C1 segment of cervical spinal cord (tissue), 14 donors: ENCODE measurements at places on chromosomes 4 and X.

DNA sequence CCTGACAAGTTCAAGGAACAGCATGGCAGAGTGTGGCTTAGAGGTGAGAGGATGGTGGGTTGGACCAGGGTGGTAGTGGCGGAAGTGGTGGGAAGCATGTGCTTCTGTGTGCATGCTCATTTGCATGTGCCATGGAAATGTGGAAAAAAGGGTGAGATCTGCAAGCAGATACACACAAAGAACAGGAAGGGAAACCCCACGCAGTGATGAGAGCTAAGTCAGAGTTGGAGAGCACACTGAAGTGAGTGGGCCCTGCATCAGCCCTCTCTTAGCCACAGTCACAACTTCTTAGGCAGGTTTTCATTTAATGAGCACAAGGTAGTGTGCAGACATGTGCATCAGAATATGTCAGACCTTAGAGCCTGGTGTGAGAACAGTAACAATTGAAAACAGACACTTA, 483.8 kb downstream of the AFF2 start:
- DNase-seq = no peak

- no peak for DNase-seq
These were observed 1.9 kb upstream of the DCK start for GRCh38 chr4:70991596-70991995.

DNA sequence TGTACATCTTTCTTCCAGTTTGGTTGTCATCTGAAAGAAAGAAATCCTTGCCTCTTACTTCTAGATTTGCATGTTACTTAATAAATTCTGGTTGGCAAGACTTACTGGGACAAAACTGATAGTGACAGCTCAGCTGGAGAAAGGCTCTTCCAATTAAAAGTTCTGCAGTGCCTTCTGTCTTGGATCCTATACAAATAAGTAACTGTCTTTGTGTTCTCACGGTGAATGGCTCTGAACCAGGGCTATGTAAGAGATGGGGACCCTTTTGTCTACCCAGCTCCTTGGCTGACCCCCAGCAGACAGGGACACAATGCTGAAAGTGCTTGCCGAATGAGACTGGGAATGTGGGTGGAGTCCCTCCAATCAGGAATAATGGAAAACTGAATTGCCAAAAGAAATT, 89.5 kb downstream of the AASDH start:
- no peak for DNase-seq

DNA sequence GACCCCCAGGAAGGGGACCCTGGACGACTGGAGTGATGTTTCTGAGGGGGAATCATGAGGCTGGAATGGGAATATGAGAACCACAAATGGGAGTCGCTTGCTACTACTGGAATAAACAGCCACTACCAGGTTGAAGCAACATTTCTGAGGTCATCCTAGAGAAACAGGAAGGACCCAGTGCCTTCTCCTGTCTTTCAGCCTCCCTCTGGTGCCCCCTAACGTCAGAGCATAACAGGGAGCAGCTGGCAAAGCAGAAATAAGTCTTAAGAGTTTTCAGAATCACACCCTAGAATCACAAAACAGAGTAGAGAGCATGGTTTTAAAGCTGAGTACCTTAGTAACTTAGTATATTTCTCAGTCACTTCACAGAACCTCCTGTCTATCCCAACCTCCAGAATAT, 347.8 kb upstream of the PITX2 start:
- DNase-seq = no peak

DNA sequence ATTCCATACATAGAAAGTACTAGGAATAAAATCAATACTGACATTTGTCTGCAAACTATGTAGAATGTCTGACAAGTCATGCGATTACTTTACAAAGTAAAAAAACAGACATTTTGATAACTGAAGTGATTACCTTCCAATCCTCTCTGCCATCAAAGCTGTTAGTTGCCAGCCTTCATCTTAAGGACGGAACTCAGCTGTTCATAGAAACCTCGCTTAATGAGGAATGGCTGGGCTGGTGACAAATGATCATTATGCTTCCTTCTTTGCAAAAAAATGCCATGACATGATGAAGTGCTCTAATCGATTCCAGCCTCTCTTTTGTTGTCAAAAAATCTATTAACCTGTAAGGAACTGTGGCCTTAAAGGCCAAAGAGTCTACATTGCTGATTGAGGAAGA, 1214.9 kb upstream of the IGFBP7 start:
- no peak for DNase-seq

DNA sequence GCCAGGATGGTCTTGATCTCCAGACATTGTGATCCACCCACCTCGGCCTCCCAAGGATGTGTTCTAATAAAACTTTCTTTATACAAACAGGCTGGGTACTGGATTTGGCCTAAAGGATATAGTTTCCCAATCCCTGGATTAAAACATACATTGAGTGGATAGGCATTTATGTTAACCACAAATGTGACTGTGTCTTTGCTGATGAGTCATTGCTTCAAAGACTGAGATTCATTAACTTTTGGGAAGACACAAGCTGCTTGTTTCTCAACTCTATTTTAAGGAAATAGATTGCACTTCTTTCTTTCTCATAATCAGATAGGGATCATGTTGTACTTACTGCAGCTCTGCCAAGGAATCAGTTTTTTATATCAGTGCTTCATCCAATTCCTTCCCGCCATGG, 131.3 kb upstream of the AGA start:
- no peak for DNase-seq

DNA sequence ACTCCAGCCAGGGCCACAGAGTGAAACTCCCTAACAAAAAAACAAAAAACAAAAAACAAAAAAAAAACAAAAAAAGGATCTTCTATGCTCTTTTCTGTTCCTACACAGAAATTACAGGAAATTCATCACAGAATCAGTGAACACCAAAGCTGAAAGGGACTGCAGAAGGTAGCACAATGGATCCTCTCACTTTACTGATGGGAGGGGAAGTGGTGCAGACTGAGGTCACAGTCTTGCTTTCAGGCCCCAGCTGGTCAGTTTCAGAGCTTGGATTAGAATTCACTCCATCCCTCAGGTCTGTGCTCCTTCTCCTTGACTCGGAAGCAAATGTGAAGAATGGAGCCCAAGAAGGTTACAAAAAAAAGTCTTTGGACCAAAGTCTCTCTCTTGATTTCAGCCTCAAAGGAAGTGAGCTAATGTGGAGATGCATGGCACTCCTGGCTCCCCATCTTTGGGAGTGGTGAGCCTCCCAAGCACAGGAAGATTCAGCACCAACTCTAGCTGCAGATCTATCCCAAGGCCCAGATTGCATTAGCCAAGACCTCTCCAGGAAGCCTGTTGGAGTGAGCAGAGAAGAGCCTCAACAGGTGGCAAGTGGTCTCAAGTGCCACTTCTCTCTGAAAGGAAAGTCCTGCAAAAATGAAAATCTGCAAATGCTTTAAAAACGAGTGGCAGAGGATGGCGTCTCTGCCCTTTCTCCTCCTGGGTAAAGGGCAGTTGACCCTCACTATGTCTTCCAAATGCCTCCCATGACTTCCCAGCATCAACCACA, 176.0 kb downstream of the MAML3 start:
- no peak for DNase-seq

DNA sequence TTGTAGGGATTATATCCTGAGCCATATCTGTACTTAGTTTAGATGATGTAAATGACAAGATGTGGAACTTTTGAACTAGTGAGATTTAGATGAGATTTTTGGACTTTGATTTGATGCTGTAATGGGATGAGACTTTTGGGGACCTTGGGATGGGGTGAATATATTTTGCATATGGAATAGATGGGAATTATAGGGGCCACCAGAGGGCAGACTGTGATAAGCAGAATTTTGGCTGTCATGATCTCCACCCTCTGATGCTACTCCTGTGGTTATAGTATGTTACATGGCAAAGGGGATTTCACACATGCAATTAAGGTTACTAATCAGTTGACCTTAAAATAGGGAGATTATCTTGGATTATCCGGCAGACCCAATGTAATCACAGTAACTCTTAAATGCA, 214.0 kb upstream of the NHS start:
- no peak for DNase-seq

DNA sequence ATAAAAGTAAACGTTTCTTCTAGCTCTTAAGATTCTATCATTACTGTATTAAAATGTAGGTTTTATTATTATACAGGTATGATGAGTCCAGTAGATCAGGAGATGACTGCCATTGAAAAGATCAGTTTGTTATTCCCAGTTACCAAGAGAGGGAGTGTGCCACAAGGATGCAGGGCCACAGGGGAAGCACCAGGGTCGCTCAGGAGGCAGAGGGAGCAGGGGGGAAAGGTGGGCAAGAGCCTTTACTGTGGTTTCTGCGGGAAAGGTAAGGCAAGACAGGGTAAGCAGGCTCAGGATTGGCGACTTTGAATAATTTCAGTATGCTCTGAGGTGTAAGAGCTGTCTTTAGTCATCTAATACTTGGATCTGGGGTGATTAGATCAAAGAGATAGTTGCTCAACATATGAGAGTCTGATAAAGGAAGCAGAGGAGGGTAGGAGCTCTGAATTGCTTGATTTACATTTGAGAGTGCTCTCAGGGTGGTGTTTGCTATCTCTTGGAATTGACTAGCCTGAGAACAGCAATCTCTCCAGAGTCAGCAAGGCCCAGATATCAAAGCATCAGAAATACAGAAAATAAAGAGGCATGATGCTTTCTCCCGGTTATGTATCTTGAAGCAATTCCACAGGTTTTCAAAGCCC, 86.0 kb downstream of the NDST3 start:
- DNase-seq = no peak

DNA sequence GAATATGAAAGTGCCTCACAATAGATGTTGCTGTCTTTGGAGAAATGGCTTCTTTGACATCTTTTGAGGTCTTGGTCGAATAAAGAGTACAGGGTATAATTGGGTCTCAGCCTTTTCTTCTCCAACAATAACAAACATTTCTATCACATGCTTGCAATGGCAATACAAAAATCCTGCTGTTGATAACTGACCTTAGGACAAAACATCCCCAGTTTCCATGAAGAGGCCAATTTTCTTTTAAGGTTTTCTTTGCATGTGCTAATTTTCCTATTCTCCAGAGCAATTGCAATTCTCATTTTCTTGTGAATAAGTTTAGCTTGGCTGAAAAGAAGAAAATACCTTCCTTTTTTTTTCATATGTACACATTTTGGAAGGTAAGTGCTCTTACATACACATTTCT, 130.7 kb upstream of the RPS6KA6 start:
- DNase-seq = no peak

- DNase-seq = no peak
These were observed 35.7 kb upstream of the APLN start for GRCh38 chrX:129690435-129690834.

GRCh38 chrX:133265331-133265730, 47.2 kb upstream of the TFDP3 start:
- DNase-seq = no peak
